Activated CD4-positive, alpha-beta T cell treated with anti-CD3 and anti-CD28 coated beads, Interleukin-2, amount 10 ng/mL, durations not matched to agents 7 days and 5 days (primary cell): ENCODE measurements at places on chromosomes 3 and 15. TPM values are rescaled to one million over a fixed set of nuclear protein-coding genes. Genes with fewer than 3 reads are reported as not detected.

ABHD17C gene
- total RNA-seq: 5.6 TPM

CADM2 gene
- total RNA-seq: not detected

ITIH1 gene
- not detected for total RNA-seq

AGTR1 gene
- not detected for total RNA-seq

SEMA3B gene
- total RNA-seq: 0.60 TPM

FBLN2 gene
- not detected for total RNA-seq

SLC12A6 gene
- total RNA-seq: 36.7 TPM

ASTE1 gene
- total RNA-seq: 15.1 TPM
